ENCODE measurements at places on chromosomes 6 and 20.
A peak's percentile ranks its signal among the peaks of the same experiment; 100 is the strongest.

- ATAC-seq: no peak
Observed at GRCh38 chr20:52676283-52676995, 295.7 kb upstream of the TSHZ2 start.

DNA sequence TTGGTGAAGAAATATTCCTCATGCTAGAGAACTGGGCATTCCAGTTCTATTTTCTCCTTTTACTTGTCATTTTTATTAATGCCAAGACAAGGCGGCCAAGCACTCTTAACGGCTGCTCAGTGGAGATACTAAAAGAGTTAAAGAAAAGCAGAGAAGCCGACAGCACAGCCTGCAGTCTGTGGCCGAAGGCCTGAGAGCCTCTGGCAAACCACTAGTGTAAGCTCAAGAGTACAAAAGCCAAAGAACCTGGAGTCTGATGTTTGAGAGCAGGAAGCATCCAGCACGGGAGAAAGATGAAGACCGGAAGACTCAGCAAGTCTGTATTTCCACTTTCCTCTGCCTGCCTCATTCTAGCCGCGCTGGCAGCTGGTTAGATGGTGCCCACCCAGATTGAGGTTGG lies 167.1 kb upstream of the FUT9 start:
- ATAC-seq: no peak

DNA sequence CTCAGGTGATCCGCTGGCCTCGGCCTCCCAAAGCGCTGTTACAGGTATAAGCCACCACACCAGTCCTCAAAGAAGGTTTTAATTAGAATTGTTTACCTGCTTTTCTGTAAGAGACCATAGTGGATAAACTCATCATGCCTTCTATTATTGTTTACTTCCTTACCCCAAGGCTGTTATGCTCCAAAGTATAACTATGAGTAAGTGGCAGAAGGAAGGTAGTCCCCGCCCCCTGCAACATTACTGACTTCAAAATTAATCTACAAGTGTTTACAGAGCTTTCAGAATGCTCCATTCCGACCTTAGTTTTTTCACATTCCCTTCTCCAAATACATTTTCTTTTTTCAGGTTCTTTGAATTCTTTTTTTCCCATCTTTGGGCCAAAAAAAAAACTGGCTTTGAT lies 480.5 kb upstream of the NOX3 start:
- no peak for ATAC-seq

DNA sequence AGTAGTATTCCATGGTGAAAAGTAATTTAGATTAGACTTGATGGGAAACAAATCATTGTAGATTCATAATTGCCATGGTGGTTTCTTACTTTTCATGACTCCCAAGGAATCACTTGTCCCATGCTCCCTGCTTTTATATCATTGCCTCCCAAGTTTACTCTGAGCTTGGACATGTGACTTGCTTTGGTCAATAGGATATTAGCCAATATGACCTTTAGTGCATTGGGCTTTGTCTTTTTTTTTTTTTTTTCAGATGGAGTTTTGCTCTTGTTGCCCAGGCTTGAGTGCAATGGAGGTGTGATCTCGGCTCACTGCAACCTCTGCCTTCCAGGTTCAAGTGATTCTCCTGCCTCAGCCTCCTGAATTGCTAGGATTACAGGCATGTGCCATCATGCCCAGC lies 15.5 kb upstream of the SMAP1 start:
- no peak for ATAC-seq

DNA sequence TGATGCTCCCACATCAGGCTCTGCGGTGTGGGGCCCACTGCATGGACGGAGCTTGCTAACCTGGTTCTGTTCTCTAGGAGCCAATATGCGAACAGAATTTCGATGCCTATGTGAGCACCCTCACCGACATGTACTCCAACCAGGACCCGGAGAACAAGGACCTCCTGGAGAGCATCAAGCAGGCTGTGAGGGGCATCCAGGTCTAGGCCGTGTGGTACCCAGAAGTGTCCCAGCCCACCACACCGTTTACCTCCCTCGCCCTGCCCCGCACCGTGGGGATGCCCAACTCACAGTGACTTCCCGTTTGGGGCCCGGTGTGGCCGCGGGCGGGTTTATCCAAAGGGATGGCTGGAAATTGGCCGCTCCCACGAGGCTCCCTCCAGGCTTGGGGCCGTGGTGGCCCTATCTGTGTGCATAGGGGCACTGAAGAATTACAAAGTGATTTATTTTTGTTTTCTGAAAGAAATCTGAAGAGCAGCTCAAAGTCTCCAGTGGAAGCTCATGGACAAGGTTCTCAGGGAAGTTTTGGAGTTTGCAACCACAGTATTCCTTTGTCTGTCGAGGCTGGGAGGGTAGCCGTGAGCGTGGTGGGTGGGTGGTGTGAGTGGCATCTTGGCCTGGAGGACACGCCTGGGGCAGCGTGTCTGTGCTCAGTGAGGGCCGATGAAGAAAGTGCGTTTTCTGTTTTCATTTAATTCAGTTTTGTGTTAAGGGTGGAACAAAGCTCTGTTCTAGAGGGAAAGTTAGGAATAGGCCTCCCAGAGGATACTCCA lies 15.1 kb upstream of the PCMTD2 start:
- no peak for ATAC-seq

- ATAC-seq: no peak
Observed at GRCh38 chr6:37452522-37452921, 19.5 kb downstream of the CMTR1 start.

DNA sequence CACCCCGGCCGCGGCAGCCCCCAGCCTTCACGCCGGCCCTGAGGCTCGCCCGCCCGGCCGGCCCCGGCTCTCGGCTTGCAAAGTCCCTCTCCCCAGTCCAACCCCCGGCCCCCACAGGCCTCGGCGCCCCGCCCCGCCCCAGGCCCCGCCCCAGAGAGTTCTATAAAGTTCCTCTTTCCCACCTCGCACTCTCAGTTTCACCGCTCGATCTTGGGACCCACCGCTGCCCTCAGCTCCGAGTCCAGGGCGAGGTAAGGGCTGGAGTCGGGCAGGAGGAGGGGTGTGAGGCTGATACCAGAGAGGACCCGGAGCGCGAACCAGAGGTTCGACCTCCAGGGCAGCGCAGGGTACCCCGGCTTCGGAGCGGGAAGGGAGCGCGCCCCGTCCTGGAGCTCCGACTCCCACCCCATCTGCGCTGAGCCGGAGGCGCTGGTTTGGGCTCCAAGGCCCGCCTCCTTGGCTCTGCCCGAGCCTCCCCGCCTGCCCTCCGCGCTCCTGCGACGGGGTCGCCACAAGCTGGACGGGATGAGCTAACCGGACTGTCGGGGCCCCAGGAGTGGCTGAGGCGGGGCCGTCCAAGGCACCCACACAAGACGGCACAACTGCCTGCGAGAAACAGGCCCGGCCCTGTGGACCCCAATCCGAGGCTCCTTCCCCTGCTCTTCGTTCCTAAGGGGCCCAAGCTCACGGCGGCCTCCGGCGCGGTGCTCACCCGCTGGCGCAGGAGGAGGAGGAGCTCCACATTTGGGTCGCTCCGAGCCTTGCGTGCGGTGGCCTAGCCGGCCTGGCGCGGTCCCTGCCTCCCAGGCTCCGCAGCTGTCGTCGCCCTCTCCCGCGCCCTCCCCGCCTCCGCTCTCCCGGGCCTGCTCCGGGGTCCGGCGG lies at the start of gene IRF4:
Gene IRF4, plus strand, starts transcription at position 194 of the 882 bp plus-strand sequence. CDS start 1,401 bp downstream, outside the sequence.
- ATAC-seq: no peak

DNA sequence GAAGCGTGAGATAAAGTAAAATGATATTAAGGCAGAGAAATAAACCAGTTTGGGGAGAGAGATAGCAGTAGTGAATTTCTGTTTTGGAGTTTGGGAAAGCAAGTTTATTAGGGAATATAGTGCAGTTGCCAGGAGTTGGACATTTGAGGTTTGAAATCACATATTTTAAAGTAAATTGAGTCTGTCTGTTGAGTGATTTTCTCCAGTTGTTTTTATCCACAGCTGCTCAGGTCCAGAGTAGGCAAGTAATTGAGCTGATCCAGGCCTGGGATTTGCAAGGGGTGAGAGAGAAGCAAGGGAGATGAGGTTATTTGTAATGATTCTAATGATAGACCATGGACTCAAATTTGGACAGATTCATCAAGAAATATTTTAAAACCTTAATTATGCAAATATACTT lies 481.9 kb downstream of the UTRN start:
- ATAC-seq: no peak

GRCh38 chr20:42085366-42085765 lies 467.2 kb upstream of the CHD6 start:
- no peak for ATAC-seq

DNA sequence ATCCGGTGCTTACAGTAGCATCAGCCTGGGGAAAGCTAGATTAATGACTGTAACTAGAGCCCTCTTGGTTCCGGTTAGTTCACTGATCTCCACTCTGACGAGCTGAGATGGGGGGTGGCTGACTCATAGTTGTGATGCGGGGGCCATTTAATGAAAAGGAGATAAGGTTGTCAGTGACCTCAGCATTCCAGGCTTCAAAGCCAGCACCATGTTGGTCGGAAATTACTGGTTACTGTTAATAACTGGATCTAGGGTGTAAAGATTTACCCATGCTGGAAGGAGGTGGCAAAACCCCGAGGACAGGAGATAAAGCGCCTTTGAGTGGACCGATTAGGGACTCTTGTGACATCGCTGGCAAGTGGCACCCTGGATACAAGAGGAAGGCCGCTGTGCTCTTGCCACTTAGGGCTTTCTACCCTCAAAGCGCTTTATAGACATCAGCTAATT lies 21.1 kb downstream of the FOXC1 start:
- ATAC-seq: no peak

DNA sequence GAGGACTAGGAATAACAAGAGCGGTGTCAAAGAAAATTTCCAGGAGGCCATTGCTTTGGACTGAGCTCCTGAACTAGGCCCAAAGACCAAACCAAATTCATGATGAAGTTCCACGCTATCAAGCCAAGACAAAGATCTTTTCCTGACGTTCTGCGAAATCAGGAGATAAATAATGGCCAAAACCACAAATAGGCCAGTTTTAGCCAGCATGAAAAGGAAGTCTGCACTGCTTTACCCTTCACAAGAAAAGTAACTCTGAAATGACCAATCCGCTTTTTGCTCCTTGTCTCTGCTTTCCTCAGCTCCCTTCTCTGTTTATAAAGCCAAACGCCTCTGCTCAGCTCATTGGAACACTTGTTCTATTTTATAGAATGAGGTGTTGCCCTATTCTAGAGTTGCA lies 6.7 kb downstream of the NCOA5 start:
- no peak for ATAC-seq

DNA sequence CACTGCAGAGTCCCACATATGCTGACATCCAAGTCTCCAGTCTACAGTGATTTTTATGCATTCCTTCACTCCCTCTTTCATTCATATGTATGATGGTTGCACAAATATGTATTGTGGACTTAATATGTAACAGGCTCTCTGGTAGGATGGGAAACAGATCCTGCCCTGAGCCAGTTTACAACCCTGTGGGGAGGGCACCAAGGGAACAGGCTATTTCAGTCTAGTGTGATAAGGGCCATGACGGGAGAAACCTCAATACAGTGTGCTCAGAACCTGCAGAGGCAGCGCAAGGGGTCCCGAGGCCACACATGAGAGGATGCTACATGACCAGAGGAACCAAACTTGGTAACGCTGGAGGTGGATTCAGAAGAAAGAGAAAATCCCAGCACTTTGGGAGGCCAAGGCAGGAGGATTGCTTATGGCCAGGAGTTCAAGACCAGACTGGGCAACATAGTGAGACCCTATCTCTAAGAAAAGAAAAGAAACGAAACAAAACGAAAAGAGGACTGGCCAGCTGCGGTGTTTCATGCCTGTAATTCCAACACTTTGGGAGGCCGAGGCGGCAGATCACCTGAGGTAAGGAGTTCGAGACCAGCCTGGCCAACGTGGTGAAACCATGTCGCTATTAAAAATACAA lies 249.8 kb upstream of the JARID2 start:
- no peak for ATAC-seq

GRCh38 chr6:148864941-148865340 lies 118.1 kb downstream of the UST start:
- ATAC-seq: no peak

GRCh38 chr20:31566658-31567379 lies 38.3 kb upstream of the ID1 start:
- no peak for ATAC-seq

- ATAC-seq: no peak
Observed at GRCh38 chr6:31042806-31043205, 32.5 kb downstream of the MUC22 start.

DNA sequence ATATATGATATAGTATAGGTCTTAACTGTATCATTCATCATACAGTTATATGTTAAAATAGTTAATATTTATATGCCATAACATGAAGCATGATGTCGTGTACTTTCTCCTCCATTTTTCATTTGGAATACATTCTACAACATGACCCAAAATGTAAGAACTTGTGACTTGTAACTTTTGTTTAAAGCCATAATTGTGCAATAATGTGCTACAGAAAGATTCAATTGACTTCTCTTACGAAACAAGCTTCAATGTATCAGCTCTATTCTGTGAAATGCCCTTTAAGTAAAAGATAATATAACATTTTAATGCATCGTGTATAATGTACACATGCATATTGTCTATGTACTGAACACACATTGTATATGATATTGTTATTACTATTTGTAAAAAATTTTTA lies 76.7 kb upstream of the FABP7 start:
- ATAC-seq: no peak

DNA sequence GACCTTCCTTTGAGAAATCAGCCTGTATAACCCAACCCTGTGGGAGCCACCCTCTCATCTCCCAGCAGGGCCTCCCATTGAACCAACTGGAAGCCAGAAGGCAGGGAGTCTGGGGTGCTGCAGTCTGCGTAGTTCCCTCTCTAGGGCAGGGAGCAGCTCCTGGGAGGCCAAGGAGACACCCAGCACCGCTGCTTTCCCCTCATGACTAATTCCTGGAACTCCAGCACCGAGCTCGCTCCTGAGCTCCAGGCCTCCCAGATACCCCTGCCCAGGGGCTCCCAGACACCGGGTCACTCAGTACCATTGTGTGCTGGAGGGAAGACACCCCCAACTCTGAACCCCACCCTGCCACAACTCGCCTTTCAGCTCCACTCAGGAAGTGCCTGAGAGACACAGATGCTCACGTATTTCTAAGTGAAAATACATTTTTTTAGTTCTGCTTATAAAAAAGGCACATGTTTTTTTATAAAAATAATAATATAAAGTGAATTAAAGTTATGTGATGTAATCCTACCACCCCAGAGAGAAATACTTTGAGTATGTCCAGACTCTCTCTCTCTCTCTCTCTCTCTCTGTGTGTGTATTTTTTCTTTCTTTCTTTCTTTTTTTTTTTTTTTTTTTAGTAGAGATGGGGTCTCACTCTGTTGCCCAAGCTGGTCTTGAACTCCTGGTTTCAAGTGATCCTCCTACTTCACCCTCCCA lies 17.5 kb downstream of the PIM1 start:
- ATAC-seq: peak; percentile 28

DNA sequence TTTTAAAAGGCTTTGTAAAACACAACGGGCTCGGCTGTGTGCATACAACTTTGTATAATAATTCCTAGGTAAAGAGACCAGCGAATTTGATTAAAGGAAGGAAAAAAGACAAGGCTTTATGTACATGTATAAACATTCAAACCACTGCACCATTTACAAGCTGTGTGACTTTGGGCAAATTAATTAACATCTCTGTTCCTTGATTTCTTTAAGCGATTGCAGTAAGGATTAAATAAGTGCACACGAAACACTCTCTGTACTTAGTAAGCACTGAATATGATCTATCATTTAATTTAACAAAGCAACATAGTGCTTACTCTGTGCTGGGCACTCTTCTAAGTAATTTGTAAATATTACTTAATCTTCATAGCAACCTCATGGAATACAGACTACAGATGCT lies 19.5 kb upstream of the OCSTAMP start:
- no peak for ATAC-seq

Data from motor neuron (in vitro differentiated cells).